ENCODE measurements at places on chromosomes 11 and 22.

- no peak for DNase-seq
Observed at GRCh38 chr22:31140746-31141145, 438 bp upstream of the PLA2G3 start.

GRCh38 chr11:66883016-66883965 is 26.4 kb downstream of the LRFN4 start:
- peak; percentile 4 for DNase-seq

DNA sequence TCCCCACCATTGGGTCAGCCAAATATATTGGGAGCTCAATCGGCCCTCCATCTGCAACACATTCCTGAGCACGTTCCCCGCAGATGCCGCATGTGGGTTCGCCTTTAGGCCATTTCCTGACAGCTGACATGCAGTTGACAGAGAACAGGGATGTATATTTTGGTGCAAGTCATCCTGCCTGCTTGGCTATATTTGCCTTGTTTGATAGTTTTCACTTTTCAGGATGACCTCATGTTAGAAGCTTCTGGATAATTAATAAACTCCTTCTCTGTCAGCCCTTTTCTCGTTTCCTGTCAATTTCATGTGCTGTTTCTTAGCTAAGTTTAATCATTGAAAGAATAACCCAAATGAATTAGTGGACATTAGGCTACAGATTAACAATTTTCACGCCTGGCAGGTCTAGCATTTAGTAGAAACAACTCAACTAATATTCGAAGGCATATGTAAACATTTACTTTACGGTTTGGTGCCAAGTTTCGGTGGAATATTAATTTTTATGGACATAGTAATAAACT is 105.8 kb upstream of the SLC5A12 start:
- no peak for DNase-seq

DNA sequence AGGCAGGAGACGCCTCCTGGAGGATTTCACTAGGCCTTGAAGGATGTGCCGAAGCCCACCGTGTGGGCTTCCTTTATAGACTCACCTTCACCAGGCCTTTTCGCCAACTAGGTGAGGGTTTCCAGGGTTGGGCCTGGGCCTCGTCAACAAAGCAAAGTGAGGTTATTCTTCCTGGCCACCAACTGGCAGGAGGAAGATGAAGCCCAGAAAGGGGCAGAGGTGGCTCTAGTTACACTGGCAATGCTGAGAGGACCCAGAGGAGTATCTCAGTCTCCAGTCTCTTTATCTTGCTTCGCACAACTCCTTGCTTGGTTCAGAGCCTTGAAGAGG is 404 bp upstream of the RELT start:
- DNase-seq, result no peak

GRCh38 chr22:50674130-50674500 is 1.5 kb downstream of the SHANK3 start:
- DNase-seq, result no peak

GRCh38 chr11:109968299-109968698 is 124.9 kb upstream of the ZC3H12C start:
- DNase-seq, result no peak

GRCh38 chr11:130246738-130247137 is 68.0 kb downstream of the ZBTB44 start:
- DNase-seq, result no peak

GRCh38 chr11:102577723-102578122 is 47.2 kb upstream of the MMP7 start:
- DNase-seq, result no peak

GRCh38 chr11:64018310-64018709 is 17.4 kb upstream of the FLRT1 start:
- no peak for DNase-seq

DNA sequence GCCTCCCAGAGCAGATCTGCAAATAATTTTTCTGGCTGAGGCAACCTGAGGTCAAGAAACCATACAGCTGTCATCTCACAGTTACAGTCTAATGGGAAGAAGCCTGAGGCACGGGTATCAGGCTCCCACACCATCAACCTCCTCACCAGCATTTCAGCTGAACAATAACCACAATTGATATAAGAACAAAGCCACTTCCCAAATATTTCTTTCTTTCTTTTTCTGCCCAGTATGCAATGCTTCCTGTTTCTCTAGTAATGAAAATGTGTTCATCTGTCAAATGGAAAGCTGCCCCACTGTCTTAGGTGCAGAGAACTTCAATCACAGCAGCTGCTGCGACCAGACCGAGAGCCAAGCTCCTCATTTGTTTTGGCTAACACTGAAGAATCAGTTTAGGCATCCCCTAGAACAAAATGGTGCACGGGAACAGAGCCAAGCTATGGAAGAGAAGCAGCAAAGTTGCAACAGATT is 108.4 kb downstream of the BLID start:
- no peak for DNase-seq

DNA sequence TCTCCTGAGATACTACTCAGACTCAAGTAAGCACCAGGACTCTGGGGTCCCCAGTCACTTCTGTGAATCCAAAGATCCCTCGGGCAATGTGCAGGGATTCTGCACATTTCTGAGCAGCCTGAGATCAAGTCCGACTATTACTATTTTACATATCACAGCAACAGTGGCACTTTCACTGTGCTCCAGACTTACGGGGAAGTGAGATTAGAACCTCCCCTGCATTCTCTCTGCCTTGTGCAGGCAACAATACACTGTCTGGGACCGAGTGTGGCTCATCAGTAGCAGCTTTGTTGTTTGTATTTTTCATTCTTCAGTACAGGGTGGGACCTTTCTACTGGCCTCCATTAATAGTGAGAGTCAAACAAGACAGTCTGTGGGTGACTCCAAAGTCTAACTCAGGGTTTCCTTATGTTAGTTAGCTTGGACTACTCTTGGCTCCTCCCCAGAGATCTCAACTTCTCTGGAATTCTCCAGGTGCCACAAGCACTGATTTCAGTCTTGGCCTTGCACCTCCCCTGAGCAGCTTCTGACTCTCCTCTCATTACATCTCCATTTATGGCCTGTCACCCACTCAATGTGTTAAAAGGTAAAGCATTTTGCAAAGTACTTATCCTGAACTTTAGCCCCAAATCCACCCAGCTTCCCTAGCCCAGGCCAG is 76.2 kb upstream of the TOP3B start:
- DNase-seq, result no peak

GRCh38 chr11:34356913-34357700 is 703 bp downstream of the ABTB2 start:
- peak; percentile 43 for DNase-seq

- no peak for DNase-seq
Observed at GRCh38 chr22:26259510-26259909, 90.2 kb downstream of the SEZ6L start.

- no peak for DNase-seq
Observed at GRCh38 chr11:67673902-67674301, 521 bp downstream of the ALDH3B2 start.

Measured in KG1 (cell line).